ENCODE measurements at places on chromosomes 5 and 9.

DNA sequence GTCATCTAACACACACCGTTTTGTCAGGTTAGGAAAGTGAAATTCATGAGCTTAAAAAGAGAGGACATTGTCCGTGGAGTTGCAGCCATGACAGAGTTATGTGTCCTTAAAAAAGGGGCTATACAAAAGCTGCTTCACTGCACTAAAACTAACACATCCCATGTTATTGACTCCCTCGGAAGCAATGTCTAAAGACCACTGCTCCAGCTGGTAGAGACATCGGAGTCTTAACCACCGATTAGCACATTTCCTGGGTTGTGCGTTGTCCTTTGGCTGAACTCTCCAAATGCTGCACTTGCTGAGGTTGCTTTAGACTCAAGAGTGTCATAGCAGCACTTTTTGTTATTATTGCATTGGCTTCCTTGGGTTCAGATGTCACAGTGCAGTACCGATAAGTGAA lies 128.3 kb upstream of the C9orf72 start:
- DNase-seq: no peak

DNA sequence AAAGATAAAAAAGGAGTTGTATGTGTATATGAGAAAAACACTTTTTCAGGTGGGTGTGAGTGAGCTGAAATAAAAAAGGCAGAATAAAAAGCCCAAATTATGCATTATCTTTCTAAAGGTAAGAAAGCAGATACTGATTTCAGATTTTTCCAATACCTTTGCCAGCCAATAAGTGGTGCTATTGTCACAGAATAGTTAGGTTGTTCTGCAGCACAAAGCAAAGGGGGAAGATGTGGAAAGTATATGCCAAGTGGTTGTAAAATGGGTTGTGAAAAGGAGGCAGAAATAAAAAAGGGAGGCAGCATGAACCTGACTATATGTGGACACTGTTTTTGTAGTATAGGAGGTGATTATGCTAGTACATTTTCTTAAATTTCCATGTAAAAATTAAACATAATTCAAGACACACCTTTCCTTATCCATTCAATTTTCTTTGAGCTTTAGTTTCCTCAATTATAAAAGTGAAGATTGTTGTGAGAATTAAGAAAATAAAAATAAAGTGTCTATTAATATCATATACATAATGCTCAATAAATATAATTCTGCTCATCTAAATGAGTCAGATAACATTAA lies 106.7 kb downstream of the SMIM15 start:
- DNase-seq: peak; percentile 67

DNA sequence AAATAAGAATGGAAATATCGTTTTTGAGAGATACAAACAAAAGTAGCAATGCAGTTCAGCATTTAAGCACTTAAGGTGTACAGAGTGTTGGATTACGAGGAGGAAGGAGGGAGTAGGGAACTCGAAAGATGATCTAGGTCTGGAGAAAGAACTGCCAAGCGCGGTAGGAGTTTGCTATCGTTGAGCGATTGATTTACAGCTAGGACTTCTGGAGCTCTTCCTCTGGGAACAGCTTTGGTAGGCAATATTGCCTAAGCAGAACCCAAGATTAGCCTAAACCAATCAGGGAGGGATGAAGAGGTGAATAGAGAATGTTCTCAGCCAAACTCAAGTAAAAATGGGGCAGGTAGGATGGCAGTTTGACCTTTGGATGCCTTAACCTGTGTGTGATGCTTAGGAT lies 965 bp downstream of the CLTA start:
- peak; percentile 20 for DNase-seq

DNA sequence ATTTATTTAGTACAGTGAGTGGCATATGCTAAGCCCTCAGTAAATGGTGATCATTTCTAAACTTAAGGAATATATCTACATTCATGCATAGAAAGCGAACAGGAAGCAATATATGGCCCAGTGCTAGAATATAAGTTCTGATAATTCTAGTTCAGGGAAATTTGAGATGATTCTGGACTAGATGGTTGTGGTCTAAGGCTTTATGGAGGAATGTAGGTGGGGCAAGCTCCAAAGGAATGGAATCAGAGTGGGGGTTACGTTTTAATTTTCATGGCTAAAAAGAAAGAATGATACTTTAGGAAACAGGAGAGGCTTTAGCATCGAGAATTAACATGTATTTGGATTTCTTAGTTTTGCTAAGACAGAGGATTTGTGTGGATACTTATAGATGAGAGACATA lies 56.1 kb downstream of the MTREX start:
- DNase-seq: no peak

DNA sequence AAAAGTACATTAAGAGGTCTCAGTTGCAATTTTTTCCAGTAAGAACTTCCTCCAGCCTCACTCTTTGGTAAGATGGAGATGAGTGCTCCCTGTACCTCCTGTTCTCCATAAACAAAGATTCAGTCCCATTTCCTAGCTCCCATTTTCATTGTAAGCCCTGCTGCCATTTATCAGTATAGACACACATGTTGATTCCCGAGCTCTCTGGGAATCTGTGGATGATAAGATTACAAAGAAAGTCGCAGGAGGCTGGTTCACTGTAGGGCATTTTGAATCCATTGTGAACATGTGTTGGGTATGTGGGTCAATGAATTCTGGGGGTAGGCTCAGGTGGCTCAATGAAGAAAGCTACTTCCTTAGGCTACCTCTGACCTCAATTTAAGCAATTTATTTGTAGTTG lies 36.7 kb downstream of the RGMB start:
- DNase-seq: peak; percentile 69

GRCh38 chr5:9166202-9167112 lies 379.4 kb downstream of the SEMA5A start:
- no peak for DNase-seq

GRCh38 chr5:179254638-179255271 lies 90.5 kb downstream of the ADAMTS2 start:
- no peak for DNase-seq

DNA sequence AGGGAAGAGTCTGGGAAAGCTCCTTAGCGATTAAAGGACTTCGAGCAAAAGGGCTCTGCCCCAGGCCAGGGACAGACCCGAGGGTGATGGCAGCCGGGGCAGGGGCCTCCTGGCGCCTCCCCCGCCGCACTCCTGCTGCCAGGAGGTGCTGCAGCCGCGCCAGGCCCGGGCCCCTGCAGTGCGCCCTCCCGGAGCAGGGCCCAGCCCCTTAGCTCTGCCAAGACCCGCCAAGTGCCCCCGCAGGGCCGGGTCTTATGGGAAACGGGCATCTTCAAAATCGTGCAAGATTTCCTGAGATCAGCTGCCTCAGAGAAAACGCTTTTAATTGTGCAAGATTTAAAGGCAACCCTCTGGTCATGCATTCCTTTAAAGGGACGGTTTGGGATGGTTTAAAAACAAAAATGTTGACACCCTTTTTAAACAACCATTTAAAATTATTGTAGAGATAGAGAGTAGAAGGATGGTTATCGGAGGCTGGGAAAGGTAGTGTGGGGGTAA lies 52.4 kb downstream of the CDC14B start:
- DNase-seq: no peak

DNA sequence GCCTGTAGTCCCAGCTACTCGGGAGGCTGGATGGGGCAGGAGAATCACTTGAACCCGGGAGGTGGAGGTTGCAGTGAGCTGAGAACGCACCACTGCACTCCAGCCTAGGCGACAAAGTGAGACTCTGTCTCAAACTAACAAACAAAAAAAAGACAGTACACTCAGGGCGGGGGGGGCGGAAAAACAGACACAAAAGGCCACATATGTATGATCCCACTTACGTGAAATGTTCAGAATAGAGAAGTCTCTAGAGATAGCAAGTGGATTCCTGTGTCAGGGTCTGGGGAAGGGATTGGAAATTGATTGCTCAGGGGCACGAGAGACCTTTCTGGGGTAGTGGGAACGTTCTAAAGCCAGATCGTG lies 9.0 kb upstream of the LCN1 start:
- DNase-seq: no peak

GRCh38 chr5:133086366-133086875 lies 34.6 kb downstream of the HSPA4 start:
- DNase-seq: no peak

DNA sequence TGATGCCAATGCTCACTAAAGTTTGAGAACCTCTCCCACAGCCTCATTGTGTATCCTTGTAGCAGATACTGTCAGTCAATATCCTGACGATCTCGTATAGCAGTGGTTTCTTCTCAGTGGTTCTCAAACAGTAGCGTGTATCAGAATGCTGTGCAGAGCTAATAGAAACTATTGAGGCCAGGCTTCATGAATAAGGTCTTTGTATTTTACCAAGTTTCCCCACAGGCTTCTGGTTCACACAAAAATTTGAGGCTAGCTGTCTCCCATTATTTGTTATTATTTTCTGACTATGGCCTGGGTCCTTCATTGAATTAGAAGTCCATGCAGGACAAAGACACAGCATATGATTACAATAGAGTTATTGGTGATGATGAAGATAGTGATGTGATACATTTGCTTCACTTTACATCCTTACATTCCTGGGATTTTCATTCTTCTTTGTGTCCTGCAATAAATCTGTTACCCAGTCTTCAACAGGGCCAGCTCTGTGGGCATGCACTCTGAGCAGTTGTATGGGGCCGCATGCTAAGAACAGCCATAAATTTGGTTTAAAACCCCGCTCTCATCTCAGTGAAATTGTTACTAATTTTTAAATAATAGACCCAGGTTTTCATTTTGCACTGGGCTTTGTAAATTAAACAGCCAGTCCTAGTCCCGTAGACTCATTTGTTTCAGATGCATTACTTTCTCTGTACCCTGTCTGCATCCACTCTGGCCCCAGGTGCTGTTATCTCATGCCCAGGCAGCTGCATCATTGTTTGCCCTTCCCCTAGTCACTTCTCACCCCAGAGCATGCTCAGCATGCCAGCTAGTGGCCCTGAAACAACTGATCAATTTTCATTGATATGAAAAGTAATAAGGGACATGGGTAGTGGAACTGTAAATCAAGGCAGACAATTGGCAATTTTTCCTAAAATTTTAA lies 199.9 kb upstream of the PIK3R1 start:
- DNase-seq: no peak

DNA sequence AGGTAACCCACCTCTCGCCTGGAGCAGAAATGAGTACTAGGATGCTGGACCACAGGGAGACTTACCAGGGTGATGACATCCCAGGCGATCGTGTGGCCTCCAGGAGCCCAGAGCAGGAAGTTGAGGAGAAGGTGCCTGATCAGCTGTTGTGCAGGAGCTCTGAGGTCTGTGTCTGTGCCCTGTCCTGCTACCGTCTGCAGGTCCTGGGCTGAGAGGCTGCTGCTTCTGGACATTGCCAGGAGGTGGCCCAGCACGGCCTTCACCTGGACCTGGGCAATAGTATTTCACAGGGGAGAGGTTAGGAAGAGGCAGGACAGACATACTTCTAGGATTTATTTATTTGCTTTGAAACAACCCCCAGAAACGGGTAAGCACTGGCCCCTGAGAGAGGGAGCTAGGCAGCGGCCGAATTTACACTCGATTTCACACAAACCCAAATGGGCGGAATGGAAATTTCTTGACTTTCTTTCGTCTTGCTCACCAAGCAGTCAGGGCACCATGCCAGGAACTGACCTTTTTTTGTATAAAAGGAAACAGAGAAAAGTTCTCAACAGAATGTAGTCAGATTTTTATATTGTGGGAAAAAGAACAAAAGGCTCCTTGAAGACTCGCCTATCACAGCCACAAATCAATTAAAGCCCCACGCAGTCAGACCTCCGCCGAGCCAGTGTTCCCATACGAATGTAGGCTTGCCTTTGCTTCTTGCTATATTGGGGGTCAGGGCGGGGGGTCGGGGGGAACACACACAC lies 210.3 kb downstream of the FANCC start:
- DNase-seq: no peak

GRCh38 chr5:116575326-116576052 lies 866 bp upstream of the SEMA6A start:
- DNase-seq: no peak

DNA sequence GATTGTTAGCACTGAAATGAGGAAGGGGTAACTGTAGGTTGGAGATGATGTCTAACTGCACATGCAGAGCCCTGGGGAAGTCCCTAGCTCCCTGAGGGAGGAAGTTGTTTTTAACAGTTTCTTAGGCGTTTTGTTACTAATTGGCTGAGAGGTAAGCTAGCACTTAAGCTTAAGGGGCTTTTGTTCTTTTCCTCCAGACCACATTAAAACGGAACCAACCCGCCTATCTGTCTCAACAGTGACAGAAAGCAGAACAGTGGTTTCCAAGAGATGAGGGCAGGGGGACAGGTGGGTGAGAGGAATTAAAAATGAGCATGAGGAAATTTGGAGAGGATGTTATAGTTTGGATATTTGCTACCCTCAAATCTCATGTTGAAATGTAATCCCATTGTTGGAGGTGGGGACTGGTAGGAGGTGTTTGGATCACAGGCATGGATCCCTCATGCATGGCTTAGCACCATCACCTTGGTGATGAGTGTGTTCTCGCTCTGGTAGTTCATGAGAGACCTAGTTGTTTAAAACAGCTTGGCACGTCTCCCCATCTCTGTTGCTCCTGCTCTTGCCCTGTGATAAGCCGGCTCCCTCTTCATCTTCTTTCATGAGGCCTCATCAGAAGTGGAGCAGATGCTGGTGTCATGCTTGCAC lies 38.9 kb downstream of the LYRM7 start:
- peak; percentile 43 for DNase-seq

DNA sequence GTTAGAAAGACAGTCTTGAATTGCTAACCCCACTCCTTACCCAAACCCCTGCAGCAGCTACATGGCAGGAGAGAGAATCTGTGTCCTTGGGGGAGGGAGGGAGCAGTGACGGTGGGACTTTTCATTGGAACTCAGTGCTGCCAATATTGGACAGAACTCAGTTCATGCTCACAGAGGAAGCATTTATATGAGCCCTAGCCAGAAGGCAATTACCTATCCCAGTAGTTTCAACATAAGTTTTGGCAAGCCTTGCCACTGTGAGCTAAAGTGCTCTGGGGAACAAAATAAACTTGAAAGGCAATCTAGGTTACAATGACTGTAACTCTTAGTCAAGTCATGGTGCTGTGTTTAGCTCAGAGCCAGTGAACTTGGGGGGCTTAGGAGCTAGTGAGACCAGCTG lies 1013.4 kb upstream of the COX7C start:
- no peak for DNase-seq

GRCh38 chr5:175712313-175712680 lies 54.4 kb downstream of the HRH2 start:
- DNase-seq: no peak

GRCh38 chr9:32456564-32456963 lies 69.4 kb downstream of the RIGI start:
- DNase-seq: peak; percentile 9

DNA sequence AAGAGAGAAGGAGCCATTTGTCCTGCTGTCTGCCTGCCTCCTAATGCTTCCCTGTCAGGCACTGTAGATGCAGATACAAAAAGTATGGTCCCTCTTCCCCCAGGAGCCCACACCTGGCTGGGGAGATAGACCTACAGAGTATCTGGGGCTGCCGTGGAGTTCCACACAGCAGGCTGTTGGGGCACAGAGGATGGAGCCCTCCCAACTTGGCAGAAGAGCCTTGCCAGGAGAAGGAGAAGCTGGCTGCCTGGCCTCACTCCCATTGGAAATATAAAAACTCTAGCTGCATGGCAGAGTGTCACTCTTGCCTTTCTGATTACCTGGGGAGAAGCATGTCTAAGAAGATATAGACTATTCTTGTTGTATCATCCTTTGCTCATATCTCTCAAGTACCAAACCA lies 160.4 kb downstream of the FSTL4 start:
- no peak for DNase-seq

Measured in mesendoderm (in vitro differentiated cells).